WTC11 (cell line): ENCODE measurements at places on chromosomes 4 and X. TPM values are rescaled to one million over a fixed set of nuclear protein-coding genes. Genes with fewer than 3 reads are reported as not detected.

GRCh38 chr4:180832073-180832472 lies 1411.1 kb upstream of the TENM3 start:
- H3K4me3 ChIP-seq: no peak overlapping the region
- no peak for DNase-seq
- H3K27me3 ChIP-seq: no peaks in the 10 kb centered on the region
- no peak overlapping the region for H3K27ac ChIP-seq

DNA sequence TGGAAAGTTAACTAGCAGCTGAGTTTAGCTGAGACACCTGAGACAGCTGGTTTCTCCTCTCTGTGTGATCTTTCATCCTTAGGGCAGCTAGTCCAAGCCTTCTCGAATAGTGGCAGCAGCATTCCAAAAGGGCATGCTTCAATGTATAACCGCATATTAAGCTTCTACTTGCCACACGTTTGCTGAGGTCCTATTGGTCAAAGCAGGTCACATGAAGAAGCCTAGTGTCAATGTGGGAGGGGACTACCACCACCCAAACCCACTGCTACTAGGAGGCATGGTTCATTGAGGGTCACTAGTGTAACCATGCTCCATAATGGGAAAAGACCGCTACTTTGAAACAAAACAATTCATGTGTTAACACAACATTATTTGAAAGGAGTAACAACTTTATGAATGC lies 314.9 kb upstream of the SMIM31 start:
- no peak overlapping the region for H3K4me3 ChIP-seq
- no peak overlapping the region for H3K27ac ChIP-seq
- no peak for DNase-seq
- no peaks in the 10 kb centered on the region for H3K36me3 ChIP-seq
- H3K27me3 ChIP-seq: no peaks in the 10 kb centered on the region

- H3K4me3 ChIP-seq: no peak overlapping the region
- no peak for DNase-seq
- no peaks in the 10 kb centered on the region for H3K27me3 ChIP-seq
- H3K4me1 ChIP-seq: no peaks in the 10 kb centered on the region
These were observed 24.4 kb downstream of the TNIP3 start for GRCh38 chr4:121139533-121140222.

- no peak for DNase-seq
- H3K27ac ChIP-seq: no peak overlapping the region
- H3K4me1 ChIP-seq: peaks cover 15% of the 10 kb centered on the region
- H3K36me3 ChIP-seq: no peaks in the 10 kb centered on the region
- no peaks in the 10 kb centered on the region for H3K27me3 ChIP-seq
These were observed 50.5 kb downstream of the SLC4A4 start for GRCh38 chr4:71389149-71389827.

LRIT3 gene
- 0.07 to 0.14 TPM (median 0.11 TPM) in 3 replicates for total RNA-seq

GRCh38 chr4:17187003-17187402 lies 288.6 kb upstream of the LDB2 start:
- H3K4me3 ChIP-seq: no peak overlapping the region
- peaks cover 35% of the 10 kb centered on the region for H3K4me1 ChIP-seq
- no peak for DNase-seq
- H3K36me3 ChIP-seq: peaks cover 14% of the 10 kb centered on the region
- H3K27ac ChIP-seq: peak overlapping the region; percentile 33; the same call in 1 of the 2 replicates

PWWP3B gene
- 0.52 to 1.5 TPM (median 1.4 TPM) in 3 replicates for total RNA-seq

GRCh38 chr4:94240384-94240783 lies 32.7 kb downstream of the SMARCAD1 start:
- H3K4me3 ChIP-seq: no peak overlapping the region
- no peak overlapping the region for H3K27ac ChIP-seq
- H3K4me1 ChIP-seq: no peaks in the 10 kb centered on the region
- no peak for DNase-seq
- peaks cover 61% of the 10 kb centered on the region for H3K36me3 ChIP-seq

- DNase-seq: no peak
- no peak overlapping the region for H3K4me3 ChIP-seq
- H3K27me3 ChIP-seq: no peaks in the 10 kb centered on the region
- H3K36me3 ChIP-seq: no peaks in the 10 kb centered on the region
- no peak overlapping the region for H3K27ac ChIP-seq
These were observed 98.7 kb downstream of the CFAP299 start for GRCh38 chr4:80434238-80434637.

DNA sequence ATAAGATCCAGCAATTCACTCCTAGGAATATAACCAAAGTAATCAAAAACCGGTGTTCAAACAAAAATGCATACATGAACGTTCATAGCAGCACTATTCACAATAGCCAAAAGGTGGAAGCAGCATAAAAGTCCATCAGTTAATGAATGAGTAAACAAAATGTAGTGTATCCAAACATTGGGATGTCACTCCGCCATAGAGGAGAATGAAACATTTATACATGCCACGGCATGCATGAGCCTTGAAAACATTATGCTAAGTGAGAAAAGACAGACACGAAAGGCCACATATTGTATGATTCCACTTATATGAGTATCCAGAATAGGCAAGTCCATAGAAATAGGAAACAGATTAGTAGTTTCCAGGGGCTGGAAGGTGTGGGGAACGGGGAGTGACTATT lies 11.0 kb upstream of the PDLIM3 start:
- no peak overlapping the region for H3K4me3 ChIP-seq
- peaks cover 8% of the 10 kb centered on the region; the same call in 1 of the 2 replicates for H3K4me1 ChIP-seq
- no peak for DNase-seq
- H3K36me3 ChIP-seq: no peaks in the 10 kb centered on the region
- no peak overlapping the region for H3K27ac ChIP-seq

DNA sequence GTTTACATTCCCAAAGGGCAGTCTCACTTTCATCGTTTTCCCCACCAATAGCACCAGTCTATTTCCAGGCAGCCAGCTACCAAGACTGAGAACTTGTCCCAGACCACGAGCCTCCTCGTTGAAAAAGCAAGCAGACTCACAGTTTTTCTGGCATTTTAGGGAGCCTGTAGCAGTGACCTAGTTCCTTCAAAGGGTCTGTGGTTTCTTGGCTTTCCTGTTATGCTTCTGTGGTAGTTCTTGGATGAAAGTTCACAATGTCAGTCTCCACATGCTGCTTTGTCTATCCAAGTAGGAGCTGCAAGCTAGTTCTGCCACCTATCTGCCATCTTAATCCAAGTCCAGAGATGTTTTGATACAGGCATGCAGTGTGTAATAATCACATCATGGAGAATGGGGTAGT lies 151.6 kb upstream of the ZC4H2 start:
- H3K4me1 ChIP-seq: no peaks in the 10 kb centered on the region
- DNase-seq: no peak
- H3K4me3 ChIP-seq: no peak overlapping the region
- H3K36me3 ChIP-seq: peaks cover 30% of the 10 kb centered on the region

DNA sequence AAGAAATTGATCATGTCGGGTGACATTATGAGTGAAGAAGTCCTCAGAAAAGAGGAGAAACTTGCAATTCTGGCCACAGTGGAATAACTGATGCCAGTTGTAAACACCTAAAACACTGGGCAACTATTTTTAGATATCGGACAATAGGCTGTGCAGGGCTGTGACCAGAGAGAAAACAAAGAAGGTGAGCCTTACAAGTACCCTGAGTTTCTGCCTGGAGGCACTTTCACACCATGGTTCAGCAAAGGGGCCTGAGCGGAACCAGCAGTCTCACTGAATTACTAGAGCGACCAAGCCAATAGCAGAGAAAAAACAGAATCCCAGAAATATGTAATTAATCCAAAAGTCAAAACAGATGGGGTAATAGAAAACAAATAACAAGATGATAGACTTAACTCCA lies 11.2 kb downstream of the IRAK1 start:
- H3K36me3 ChIP-seq: no peaks in the 10 kb centered on the region
- H3K27me3 ChIP-seq: no peaks in the 10 kb centered on the region
- no peak overlapping the region for H3K27ac ChIP-seq
- H3K4me1 ChIP-seq: peaks cover 2% of the 10 kb centered on the region; the same call in 1 of the 2 replicates

GLOD5 gene
- 0.27 TPM in 1 of 3 replicates, not detected in the others for total RNA-seq

DNA sequence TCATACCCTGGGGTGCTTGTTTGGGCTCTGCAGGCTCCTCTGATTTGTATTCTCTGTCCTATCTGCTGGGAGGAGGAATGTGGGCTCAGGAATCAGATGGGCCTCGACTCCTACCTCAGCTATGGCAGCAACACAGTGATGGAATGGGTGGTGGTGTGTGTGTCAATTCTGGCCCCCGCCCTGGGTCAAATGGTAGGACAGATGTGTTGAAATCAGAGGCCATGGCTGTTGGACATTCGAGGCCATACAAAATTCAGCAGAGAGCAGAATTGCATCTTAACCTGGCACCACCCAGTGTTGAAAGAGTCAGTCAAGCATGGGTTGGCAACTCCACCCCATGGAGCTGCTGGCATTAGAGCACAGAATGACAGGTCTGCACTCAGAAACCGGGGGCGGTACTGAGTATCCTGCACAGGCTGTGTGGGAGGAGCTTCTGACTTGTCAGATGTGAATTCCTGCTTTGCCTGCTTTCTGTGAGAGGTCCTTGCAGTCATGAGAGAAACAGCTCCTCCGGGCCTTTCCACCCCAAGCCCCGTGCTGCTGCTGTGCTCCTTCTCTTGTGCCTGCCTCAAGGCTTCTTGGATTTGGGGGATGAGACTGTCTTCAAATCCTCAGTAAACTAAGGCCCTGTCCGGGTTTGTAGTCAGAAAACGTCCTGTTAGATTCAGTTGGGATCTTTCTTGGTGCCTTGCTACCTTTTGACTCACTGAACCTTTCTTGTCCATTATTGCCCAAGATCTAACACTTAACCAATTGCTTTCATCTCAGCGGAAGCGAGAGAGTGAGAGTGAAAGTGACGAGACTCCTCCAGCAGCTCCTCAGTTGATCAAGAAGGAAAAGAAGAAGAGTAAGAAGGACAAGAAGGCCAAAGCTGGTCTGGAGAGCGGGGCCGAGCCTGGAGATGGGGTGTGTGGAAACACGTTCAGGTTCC lies 13.0 kb downstream of the DKC1 start:
- H3K4me1 ChIP-seq: peaks cover 3% of the 10 kb centered on the region; the same call in 1 of the 2 replicates
- no peaks in the 10 kb centered on the region for H3K27me3 ChIP-seq
- H3K4me3 ChIP-seq: no peak overlapping the region

ASMT gene
- 0.32 to 0.87 TPM (median 0.33 TPM) in 3 replicates for total RNA-seq

PDHA1 gene
- 246 to 292 TPM (median 271 TPM) in 3 replicates for total RNA-seq

PAGE2 gene
- total RNA-seq: not detected in 3 replicates

GRCh38 chrX:40201329-40201885 lies 103.6 kb upstream of the BCOR start:
- H3K27me3 ChIP-seq: peaks cover 3% of the 10 kb centered on the region; the same call in 1 of the 2 replicates
- H3K4me1 ChIP-seq: peaks cover 10% of the 10 kb centered on the region; the same call in 1 of the 2 replicates
- H3K36me3 ChIP-seq: no peaks in the 10 kb centered on the region

- H3K27me3 ChIP-seq: no peaks in the 10 kb centered on the region
- H3K36me3 ChIP-seq: no peaks in the 10 kb centered on the region
- DNase-seq: no peak
- no peak overlapping the region for H3K4me3 ChIP-seq
- no peaks in the 10 kb centered on the region for H3K4me1 ChIP-seq
These were observed 106.4 kb upstream of the FAM241A start for GRCh38 chr4:112038861-112039260.

DNA sequence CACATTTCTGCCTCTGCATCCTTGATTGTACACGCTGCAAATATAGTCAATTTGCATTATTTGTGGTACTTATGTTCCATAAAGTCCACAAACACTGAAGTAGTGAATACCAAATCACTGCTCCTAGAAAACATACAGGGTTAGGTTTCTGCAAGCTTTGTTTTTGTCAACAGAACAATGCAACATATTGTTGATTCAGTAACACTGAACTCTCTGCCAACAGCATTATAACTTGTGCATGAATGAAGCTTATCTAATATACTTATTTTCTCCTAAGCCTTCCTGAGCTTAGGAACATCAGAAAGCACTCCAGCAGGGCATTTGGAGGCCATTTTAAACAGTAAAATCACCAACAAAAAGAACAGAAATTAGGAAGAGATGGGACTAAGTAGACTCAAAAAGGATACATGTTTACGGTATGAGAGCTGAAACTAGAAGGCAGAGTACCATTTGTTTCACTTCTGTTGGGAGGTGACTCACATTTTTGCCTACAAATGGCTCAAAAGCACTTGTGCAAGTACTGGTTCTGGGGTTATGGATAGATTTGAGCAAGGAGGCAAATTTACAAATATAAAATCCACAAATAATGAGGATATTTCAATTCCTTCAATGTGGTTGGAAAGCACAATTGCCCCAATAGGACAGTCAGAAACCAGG lies 14.1 kb downstream of the COX18 start:
- peaks cover 41% of the 10 kb centered on the region for H3K4me1 ChIP-seq
- H3K27ac ChIP-seq: peak overlapping the region; percentile 88
- H3K27me3 ChIP-seq: no peaks in the 10 kb centered on the region
- peaks cover 29% of the 10 kb centered on the region for H3K36me3 ChIP-seq

- DNase-seq: no peak
- no peak overlapping the region for H3K27ac ChIP-seq
- no peaks in the 10 kb centered on the region for H3K27me3 ChIP-seq
These were observed 105.0 kb downstream of the ABCB7 start for GRCh38 chrX:75051047-75051446.

- H3K4me1 ChIP-seq: peaks cover 9% of the 10 kb centered on the region
- H3K36me3 ChIP-seq: peaks cover 11% of the 10 kb centered on the region
- H3K4me3 ChIP-seq: no peak overlapping the region
- no peak for DNase-seq
These were observed 91.3 kb upstream of the GALNTL6 start for GRCh38 chr4:171721937-171722336.

GPR34 gene
- total RNA-seq: 0.09 TPM in 1 of 3 replicates, not detected in the others

ARHGEF6 gene
- total RNA-seq: 5.1 to 5.6 TPM (median 5.2 TPM) in 3 replicates

DNA sequence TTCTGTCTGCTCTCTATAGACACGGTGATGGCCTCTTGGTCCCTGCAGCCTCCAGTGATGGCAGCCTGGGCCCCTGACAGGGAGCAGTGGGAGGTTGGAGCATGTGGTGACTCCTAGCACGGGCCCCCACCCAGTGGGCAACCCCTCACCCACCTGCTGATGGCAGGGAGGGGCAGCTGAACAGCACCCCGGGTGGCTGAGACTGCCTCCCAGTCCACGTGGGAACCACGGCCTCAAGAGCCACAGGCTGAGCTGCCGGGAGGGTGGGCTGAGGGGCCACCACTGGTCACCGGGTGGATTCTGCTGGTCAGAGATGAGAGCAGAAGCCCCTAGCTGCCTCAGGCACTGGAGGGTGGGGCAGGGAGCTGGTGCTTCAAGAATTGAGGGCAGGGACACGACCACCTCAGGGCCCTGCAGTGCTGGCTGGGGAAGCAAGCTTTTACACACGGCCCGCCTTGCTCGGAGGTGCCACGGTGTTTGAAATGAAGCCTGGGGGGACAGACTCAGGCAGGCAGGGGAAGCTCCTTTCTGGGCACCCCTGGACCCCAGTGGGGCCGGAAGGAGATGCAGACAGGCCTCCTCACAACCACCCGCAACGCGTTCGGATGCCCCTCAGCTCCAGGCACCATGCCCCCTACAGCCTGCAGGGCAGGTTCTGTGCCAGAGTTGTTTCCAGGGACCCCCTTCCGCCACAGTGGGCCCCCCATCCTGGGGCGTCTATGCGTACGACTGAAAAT lies 6.3 kb upstream of the HAUS3 start:
- H3K4me3 ChIP-seq: no peak overlapping the region
- no peak overlapping the region for H3K27ac ChIP-seq
- H3K27me3 ChIP-seq: peaks cover 12% of the 10 kb centered on the region

- no peak overlapping the region for H3K4me3 ChIP-seq
- H3K4me1 ChIP-seq: no peaks in the 10 kb centered on the region
- DNase-seq: no peak
- no peaks in the 10 kb centered on the region for H3K27me3 ChIP-seq
- H3K27ac ChIP-seq: no peak overlapping the region
These were observed 813.8 kb upstream of the HTR2C start for GRCh38 chrX:113770071-113770470.

FAM236A gene
- not detected in 3 replicates for total RNA-seq
